Heart right ventricle (tissue), 16 donors: ENCODE measurements at places on chromosomes 6 and 20. TPM values are rescaled to one million over a fixed set of nuclear protein-coding genes. Genes with fewer than 3 reads are reported as not detected.

DNA sequence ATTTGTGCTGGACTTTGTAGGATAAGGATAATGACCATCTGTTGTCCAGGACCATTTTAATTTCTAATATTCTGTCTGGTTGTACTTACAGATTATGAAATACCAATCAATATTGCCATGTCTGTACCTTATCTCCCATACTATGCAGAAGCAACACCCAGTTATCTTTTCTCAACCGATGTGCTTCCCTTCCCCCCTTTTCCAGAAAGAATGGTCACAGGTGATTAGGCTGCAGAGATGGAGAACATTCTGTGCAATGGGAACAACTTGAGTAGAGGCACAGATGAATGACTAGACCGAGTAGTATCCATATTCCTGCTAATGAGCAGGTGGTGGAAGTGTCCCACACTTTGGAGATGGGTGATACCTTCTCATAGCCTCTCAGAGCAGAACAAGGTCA, 10.5 kb downstream of the RALY start:
- no peak for DNase-seq
- H3K36me3 ChIP-seq, result no peaks in the 10 kb centered on the region
- no peak overlapping the region for H3K27ac ChIP-seq
- no peak overlapping the region for H3K4me3 ChIP-seq
- H3K27me3 ChIP-seq, result no peaks in the 10 kb centered on the region

DNA sequence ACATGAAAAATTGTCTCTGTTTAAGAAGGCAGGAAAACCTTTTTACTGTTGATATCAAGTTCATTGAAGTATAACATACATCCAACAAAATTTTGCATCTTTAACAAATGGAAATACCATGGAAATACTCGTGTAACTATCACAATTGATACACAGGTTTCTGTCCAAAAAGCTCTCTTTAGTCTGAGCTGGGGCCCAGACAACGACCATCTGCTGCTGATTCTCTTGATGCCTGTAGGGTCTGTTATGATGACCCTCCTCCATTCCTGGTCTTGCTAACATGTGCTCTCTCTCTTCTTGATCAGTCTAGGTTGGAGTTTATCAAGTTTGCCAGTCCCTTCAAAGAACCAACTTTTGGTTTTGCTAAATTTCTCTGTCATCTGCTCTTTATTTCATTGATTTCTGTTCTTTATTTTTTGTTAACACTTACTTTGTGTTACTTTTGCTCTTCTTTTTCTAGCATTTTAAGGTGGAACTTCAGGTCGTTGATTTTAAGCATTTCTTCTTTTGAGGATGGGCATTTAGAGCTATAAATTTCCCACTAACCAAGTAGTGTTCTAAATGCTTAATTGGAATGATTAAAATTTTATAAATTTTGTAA, 116.8 kb downstream of the PSMB1 start:
- no peak overlapping the region for H3K27ac ChIP-seq
- peaks cover 8% of the 10 kb centered on the region for H3K27me3 ChIP-seq
- H3K36me3 ChIP-seq, result no peaks in the 10 kb centered on the region
- H3K4me1 ChIP-seq, result peaks cover 13% of the 10 kb centered on the region
- no peak overlapping the region for H3K4me3 ChIP-seq

GRCh38 chr20:4837760-4838159, 116.1 kb downstream of the PRND start:
- no peaks in the 10 kb centered on the region for H3K27me3 ChIP-seq
- no peak for DNase-seq
- no peaks in the 10 kb centered on the region for H3K4me1 ChIP-seq
- H3K27ac ChIP-seq, result no peak overlapping the region
- H3K36me3 ChIP-seq, result no peaks in the 10 kb centered on the region
- H3K4me3 ChIP-seq, result no peak overlapping the region

- H3K4me1 ChIP-seq, result no peaks in the 10 kb centered on the region
- H3K4me3 ChIP-seq, result no peak overlapping the region
- DNase-seq, result no peak
- no peaks in the 10 kb centered on the region for H3K27me3 ChIP-seq
These were observed 32.3 kb upstream of the BEND6 start for GRCh38 chr6:56922645-56923044.

DNA sequence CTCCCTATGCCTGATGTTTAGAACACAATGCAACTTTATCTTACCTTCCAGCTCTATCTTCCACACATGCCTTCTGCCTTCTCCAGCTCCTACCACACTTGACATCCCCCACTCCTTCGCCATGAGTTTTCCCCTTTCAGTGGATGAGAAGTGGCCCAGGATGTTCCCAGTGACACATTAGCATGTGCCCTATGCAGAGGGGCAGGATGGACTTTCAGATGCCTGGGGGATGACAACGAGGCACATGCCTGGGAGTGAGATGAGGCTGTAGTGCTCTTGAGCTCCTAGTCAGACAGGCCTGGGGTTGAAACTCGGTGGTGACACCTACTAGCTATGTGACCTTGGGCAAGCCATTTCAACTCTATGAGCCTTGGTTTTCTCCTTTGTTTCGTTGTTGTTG, 20.1 kb upstream of the SLC32A1 start:
- no peak overlapping the region for H3K27ac ChIP-seq
- no peak for DNase-seq
- no peak overlapping the region for H3K4me3 ChIP-seq

- H3K27me3 ChIP-seq, result no peaks in the 10 kb centered on the region
- no peaks in the 10 kb centered on the region for H3K36me3 ChIP-seq
- H3K4me1 ChIP-seq, result peaks cover 35% of the 10 kb centered on the region
- DNase-seq, result no peak
These were observed 52.0 kb upstream of the MTHFD1L start for GRCh38 chr6:150813319-150813992.

Gene HDDC2
- 71.2 TPM for total RNA-seq
